Heart left ventricle (tissue), 16 donors: ENCODE measurements at places on chromosomes 11 and 22. TPM values are rescaled to one million over a fixed set of nuclear protein-coding genes. Genes with fewer than 3 reads are reported as not detected.

DNA sequence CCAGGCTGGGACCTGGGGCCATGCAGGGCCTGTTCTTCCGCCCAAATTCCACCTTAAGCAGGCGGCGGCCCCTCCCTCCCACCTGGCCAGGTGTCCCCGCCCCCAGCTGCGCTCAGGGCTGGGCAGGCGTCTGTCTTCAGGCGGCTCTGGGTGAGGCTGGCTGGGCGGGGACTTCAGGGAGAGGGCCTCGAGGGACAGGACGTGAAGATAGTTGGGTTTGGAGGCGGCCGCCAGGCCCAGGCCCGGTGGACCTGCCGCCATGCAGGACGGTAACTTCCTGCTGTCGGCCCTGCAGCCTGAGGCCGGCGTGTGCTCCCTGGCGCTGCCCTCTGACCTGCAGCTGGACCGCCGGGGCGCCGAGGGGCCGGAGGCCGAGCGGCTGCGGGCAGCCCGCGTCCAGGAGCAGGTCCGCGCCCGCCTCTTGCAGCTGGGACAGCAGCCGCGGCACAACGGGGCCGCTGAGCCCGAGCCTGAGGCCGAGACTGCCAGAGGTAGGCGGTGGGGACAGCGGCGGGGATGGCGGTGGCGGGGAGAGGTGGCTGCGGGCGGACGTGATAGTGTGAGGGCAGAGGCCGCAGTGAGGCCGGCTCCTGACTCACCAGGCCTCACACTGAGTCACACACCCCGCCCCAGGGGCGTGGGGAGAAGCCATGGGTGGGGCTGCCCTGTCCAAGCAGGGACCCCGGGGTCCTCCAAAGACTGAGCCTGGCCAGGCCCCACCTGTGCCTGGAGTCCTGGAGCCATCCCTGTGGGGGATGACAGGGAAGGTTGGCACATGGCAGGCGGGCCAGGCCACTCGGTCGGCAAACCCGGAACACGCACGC is at the start of gene PKP3:
PKP3 (plus strand) TSS at position 176 of the 824 bp plus-strand sequence; CDS start at position 260, 84 bp downstream.
- no peak for DNase-seq

DNA sequence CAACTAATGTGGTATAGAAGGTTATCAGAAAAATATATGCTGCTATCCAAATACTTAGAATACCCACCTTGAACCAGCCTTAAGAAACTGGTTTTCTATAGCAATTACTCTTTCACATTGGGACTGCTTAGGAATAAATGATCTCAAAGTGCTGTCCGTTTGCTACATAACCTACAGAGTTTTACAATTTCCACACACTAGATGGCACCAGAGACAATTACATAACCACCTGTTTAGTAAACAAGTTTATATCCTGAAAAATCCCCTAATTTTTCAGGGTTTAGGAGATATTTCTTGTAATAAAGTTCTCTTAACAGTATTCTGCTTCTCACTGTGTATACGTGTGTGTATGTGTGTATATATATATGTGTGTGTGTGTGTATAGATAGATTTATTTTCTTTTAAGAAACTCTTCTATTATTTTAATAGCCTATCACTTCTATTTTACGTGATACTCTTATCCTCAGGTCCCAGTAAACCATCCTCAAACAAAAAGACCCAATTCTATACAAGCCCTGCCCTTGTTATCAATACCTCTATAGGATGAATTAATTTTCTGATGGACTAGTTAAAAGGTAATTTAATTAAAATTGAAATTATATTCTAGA is 6.7 kb upstream of the OR5I1 start:
- no peak for DNase-seq

DNA sequence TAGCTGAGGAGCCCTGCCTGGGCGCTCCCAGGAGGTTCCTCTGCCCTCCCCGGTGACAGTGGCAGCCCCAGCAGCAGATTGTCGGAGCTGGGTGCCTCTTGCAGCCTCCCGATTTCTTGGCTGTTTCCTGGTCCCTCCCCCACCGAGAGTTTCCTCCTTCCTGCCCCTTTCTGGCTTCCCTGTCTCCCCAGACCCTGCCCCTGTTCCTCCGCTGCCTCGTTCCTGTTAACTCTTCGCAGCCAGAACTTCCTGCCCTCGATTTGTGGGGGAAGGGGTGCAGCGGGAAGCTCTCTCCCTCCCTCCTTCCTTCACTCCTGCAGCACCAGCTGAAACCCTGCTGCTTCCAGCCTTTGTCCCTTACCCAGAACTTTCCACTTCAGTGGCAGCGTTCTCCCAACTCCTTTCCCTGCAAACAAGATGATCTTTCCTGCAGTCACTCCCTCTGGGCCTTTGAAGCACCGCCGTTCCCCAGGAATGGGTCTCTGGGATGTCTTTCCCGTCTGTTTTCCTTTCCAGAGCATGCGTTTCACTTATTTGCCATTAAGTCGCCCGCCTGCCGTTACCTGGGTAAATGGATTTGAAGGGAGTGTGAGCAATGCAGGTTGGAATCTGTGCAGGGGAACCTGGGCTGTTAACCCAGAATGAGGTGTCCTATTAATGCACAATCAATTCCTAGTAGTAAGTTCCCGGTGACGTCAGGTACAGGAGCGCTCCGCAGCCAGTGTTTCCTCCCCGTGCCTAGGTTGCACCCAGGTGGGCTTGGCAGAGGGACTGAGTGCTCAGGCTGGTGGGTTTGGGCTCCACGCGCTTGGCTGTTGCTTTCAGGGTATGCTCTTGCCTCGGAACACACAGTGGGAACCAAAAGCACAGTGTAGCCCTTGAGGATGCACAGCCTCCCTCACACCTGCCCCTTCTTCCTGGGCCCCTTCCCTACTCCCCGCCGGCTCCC is 4.3 kb downstream of the GRK2 start:
- DNase-seq = peak; percentile 68

RASL10A gene
- 0.50 TPM for total RNA-seq

DNA sequence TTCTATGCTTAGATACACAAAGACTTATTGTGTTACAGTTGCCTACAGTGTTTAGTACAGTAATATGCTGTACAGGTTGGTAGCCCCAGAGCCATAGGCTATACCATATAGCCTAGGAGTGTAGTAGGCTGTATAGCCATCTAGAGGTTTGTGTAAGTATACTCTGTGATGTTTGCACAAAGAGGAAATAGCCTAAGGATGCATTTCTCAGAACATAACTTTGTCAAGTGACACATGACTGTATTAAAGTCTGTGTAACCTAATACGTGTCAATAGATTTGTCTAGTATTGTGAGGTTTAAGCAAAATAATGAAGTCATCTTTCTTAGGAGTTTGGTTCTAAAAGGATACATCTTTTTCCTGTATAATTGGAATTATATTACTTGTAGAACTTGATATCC is 5.5 kb downstream of the ZC3H12C start:
- no peak for DNase-seq

- no peak for DNase-seq
These were observed 4.8 kb downstream of the DSCAML1 start for GRCh38 chr11:117792241-117792640.

DNA sequence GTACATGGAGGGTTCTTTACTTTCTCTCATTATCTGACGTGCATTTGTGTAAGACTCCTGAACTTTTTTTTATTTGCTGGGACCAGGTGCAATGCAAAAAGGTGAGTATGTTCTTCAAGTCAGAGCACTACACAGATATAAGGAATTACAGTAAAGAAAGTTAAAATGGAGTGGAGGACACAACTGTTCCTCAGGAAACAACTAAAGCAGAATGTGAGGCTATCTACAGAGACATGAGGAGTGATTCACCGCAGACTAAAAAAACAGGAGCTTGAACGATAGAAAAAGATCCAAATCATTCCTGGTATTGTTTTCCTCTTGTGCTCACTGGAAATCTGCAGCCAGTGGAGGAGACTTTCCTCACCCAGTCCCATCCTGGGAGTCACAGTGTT is 106.2 kb downstream of the ABTB2 start:
- no peak for DNase-seq

DNA sequence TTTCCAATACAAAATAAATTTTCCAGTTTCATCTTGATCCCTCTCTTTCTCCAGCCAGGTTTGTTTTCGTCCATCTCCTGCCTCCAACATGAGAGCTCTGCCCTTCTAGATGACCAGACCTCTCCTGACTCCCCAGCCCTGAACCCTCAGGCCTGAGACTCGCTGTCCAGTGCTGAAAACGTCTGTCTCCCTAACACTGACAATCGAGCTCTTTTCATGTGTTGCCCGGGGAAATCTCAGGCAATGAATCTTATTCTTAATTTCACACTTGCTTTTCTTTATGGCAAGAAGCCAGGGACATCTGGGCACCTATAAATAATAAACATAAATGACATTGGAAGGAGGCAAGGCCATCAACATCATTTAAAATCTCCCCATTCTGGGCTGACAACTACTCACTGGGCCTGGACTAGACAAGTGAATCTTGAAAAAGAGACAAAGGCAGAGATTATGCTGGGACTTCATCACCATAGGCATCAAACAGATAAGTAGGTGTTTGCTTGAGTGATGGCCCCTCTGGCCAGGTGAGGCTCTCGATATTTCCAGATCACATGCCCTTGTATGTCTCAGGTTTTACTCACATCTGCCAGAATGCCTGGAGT is 274.5 kb upstream of the B3GAT1 start:
- DNase-seq = no peak

- DNase-seq = no peak
These were observed 9.8 kb upstream of the XKR3 start for GRCh38 chr22:16834971-16835370.

DNA sequence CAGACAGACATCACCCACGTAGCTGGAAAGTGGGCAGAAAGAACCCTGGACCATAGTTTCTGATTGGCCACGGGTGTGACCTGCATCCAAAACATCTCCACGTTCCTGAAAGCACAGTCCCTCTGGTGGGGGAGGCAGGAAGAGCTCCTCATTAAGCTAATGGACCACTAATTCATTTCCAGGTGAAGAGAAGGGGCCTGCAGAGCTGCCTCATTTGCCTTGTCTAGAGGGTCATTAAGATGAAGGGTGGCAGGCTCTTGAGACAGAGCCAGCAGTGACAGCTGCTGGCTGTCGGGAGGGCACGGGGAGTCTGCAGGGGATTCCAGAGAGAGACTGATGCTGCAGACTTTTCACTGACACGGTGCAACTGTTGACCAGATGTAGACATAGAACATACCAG is 149.6 kb upstream of the OPCML start:
- no peak for DNase-seq

GRCh38 chr22:47775686-47776085 is 1013.2 kb downstream of the TBC1D22A start:
- no peak for DNase-seq

- DNase-seq = no peak
These were observed 36.8 kb downstream of the MCHR1 start for GRCh38 chr22:40716116-40716515.

MAPK12 gene
- 13.3 TPM for total RNA-seq

DNA sequence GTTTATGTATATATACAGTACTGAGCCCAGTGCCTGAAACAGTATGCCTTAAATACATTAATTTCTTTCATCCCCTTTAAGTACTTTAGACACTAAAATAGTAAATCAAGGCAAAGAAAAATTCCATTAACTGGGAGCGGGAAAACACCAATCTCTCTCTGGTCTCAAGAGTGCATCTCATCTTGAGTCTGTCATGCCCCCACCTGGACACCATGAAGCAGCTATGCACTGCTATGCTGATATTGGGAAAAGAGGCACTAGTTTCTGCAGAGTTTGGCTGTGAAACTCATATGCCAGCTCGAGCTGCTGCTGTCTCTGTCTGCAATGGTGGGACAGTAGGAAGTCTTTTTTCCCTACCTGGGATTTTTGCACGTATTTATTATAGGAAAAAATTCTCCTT is 754.4 kb upstream of the RAG2 start:
- no peak for DNase-seq

- no peak for DNase-seq
These were observed 3.1 kb downstream of the MAPK8IP2 start for GRCh38 chr22:50603511-50604255.

DNA sequence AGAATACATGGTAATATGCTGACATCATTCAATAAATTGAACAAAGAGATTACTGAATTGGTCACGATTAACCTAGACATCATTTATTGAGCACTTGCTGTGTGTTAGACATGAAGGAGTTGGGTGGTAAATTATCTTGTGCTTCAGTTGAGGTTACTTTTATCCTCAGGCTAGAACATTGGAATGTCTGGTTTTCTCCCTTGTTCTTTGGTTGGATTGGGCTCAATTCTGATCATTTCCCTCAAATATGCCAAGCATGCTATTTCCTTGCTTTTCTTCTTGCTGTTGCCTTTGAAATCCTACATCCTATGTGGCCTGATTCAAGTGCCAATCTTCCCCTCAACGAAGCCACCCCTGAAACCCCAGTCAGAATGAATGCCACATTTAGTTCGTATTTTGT is 65.8 kb downstream of the DEUP1 start:
- no peak for DNase-seq

- DNase-seq = no peak
These were observed 16.0 kb downstream of the POLD3 start for GRCh38 chr11:74608431-74608830.

- DNase-seq = no peak
These were observed 22.0 kb upstream of the CTSC start for GRCh38 chr11:88359541-88359940.

DNA sequence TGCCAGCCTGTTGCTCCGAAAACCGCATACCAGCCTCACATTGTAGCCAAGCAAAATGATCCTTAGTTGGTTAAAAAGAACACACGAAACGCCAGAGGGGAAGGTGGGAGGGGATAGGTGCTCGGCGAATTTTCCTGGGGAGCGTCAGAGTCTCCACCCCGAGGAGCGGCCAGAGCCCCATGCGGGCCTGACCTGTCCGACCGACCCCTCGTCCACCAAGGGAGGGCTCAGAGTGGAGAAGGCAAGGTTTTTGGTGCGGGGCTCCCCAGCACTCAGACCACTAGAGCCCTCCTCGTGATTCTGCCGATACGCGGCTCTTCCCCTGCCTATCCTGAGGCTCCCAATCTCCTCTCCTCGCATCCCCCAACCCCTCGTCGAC is 39.6 kb downstream of the DIXDC1 start:
- DNase-seq = no peak

DNA sequence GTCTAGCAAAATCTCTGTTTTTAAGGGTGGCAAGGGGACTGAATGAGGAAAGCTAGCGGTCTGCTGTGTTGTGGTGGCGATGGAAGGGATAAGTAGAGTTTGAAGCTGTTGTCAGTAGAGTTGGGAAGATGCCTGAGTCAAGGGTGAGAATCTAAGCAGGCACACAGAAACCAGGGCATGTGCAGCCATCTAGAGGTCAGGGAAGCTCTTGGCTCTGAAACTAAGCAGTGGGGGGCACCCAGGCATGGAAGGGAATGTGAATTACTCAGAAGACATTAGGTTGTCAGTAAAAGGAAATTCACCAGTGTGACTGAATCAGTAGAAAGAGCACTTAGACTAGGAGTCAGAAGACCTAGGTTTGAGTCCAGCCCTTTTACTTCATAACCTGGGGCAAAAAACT is 15.4 kb downstream of the BMAL1 start:
- DNase-seq = no peak

OR8G1 gene
- total RNA-seq = not detected

DNA sequence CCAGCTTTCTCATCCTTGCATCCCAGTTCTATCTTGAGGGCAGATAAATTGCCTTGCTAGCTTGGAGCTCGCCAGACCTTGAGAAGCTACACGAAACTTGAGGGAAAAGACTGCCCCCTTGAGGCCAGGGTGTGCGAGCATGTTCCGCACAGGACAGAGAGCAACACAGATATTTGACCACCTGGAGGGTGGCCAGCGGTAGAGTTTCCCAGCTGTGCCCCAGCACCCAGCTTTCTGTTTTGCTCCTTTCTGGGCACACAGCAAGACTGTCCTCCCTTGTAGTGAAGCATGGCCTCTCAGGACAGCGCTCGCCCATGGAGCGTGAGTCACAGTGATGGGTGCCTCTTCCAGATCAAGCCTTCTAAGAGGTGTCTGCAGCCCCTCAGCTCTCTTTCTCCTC is 23.5 kb downstream of the SPATA19 start:
- no peak for DNase-seq

DGCR6L gene
- 101 TPM for total RNA-seq

MOGAT2 gene
- 0.27 TPM for total RNA-seq

CTSW gene
- total RNA-seq = 0.79 TPM

PPFIA1 gene
- total RNA-seq = 53.1 TPM

GRCh38 chr11:110295086-110295485 is 1.3 kb downstream of the RDX start:
- no peak for DNase-seq
